ENCODE measurements at places on chromosomes 4 and X. TPM values are rescaled to one million over a fixed set of nuclear protein-coding genes. Genes with fewer than 3 reads are reported as not detected.

TEC gene
- total RNA-seq: 2.3 TPM

ODAM gene
- not detected for total RNA-seq

TCEAL7 gene
- not detected for total RNA-seq

MAGEA2B gene
- not detected for total RNA-seq

PAGE2 gene
- not detected for total RNA-seq

GPR143 gene
- 0.21 TPM for total RNA-seq

VGLL1 gene
- not detected for total RNA-seq

ZNF157 gene
- not detected for total RNA-seq

KLKB1 gene
- not detected for total RNA-seq

VCX3B gene
- total RNA-seq: not detected

TEX11 gene
- not detected for total RNA-seq

All from A549 treated with GW870086 at 1 μM for 4 hours (cell line).